Suprapubic skin (tissue), 4 donors: ENCODE measurements at places on chromosomes 2 and 18.

GRCh38 chr2:54587171-54588016 is 131.3 kb downstream of the SPTBN1 start:
- no peak overlapping the region for H3K27ac ChIP-seq
- H3K27me3 ChIP-seq, result no peaks in the 10 kb centered on the region
- peaks cover 65% of the 10 kb centered on the region for H3K4me1 ChIP-seq
- DNase-seq, result no peak
- H3K36me3 ChIP-seq, result no peaks in the 10 kb centered on the region
- no peak overlapping the region for H3K4me3 ChIP-seq

GRCh38 chr2:96955762-96956161 is 30.6 kb downstream of the FAM178B start:
- no peaks in the 10 kb centered on the region for H3K36me3 ChIP-seq
- no peak overlapping the region for H3K4me3 ChIP-seq
- H3K4me1 ChIP-seq, result peaks cover 48% of the 10 kb centered on the region
- no peaks in the 10 kb centered on the region for H3K27me3 ChIP-seq
- H3K27ac ChIP-seq, result no peak overlapping the region
- DNase-seq, result peak; percentile 59

GRCh38 chr2:10161206-10161931 is 38.8 kb downstream of the RRM2 start:
- H3K4me1 ChIP-seq, result peaks cover 5% of the 10 kb centered on the region
- H3K27me3 ChIP-seq, result no peaks in the 10 kb centered on the region
- H3K36me3 ChIP-seq, result no peaks in the 10 kb centered on the region
- no peak overlapping the region for H3K27ac ChIP-seq

DNA sequence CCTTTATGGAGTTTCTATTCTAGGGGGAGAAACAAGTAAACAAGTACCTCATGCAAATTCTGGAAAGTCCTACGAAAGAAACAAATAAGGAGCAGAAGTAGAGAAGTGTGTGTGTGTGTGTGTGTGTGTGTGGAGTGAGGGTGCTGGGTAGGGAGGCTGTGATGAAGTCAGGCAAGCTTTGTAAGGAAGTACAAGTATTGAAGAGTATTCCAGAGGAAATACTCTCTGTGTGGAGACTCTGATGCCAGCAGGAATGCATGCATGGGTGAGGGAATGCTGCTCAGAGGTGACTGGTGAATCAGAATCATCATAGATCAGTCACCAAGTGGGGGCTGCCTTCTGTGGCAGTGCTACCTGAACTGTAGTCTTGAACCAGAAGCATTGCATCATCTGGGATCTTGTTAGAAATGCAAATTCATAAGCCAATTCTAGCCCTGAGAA is 34.5 kb downstream of the SLC4A3 start:
- DNase-seq, result peak; percentile 6
- no peaks in the 10 kb centered on the region for H3K36me3 ChIP-seq
- no peak overlapping the region for H3K4me3 ChIP-seq
- H3K27me3 ChIP-seq, result peaks cover 15% of the 10 kb centered on the region
- no peaks in the 10 kb centered on the region for H3K4me1 ChIP-seq

DNA sequence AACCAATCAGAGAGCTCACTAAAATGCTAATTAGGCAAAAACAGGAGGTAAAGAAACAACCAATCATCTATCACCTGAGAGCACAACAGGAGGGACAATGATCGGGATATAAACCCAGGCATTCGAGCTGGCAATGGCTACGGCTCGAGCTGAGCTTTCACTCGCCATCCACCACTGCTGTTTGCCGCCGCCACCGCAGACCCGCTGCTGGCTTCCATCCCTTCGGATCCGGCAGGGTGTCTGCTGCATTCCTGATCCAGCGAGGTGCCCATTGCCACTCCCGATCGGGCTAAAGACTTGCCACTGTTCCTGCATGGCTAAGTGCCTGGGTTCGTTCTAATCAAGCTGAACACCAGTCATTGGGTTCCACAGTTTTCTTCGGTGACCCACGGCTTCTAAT is 236.7 kb upstream of the DLGAP1 start:
- no peaks in the 10 kb centered on the region for H3K36me3 ChIP-seq
- no peaks in the 10 kb centered on the region for H3K4me1 ChIP-seq
- DNase-seq, result no peak
- no peak overlapping the region for H3K27ac ChIP-seq
- no peaks in the 10 kb centered on the region for H3K27me3 ChIP-seq

DNA sequence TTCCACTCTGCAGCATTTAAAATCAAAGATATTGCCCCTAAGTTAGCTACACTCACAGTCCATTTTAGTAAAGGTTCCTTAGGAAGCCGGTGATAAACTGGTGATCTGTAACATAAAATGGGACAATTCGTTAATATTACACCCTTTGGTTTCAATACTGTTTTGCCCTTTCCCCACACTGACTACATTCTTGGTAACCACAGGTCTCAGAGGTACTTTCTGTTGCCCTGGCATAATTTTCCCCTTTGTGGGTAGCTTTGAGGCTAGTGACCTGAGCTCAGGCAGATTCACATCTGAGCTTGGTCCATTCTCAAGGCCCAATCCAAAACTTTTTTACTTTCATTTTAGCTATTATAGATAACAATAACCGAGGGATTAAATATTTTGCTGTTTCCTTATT is 32.9 kb upstream of the CSRNP3 start:
- no peaks in the 10 kb centered on the region for H3K36me3 ChIP-seq
- no peak overlapping the region for H3K4me3 ChIP-seq
- H3K27ac ChIP-seq, result no peak overlapping the region
- H3K27me3 ChIP-seq, result no peaks in the 10 kb centered on the region
- no peaks in the 10 kb centered on the region for H3K4me1 ChIP-seq
- DNase-seq, result no peak

DNA sequence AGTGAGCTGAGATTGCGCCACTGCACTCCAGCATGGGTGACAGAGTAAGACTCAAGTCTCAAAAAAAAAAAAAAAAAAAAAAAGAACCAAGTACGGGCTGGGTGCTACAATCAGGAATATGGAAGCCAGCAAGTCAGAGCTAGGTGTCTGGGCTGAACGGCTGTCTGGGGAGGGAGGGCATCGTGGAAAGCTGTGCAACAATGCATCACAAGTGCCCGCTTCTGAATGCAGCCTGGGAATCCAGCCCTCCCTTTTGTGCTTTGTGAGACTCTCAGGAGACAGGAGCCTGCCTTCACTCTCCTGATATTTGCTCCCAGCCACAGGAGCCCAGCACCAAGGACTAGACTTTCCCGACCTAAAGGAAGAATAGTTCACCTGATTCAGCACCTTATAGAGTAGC is 124.9 kb upstream of the SMAD2 start:
- no peak overlapping the region for H3K4me3 ChIP-seq
- no peak for DNase-seq
- no peaks in the 10 kb centered on the region for H3K27me3 ChIP-seq
- no peak overlapping the region for H3K27ac ChIP-seq
- H3K36me3 ChIP-seq, result no peaks in the 10 kb centered on the region

GRCh38 chr2:119764832-119765231 is 5.1 kb downstream of the PTPN4 start:
- no peak for DNase-seq
- no peaks in the 10 kb centered on the region for H3K27me3 ChIP-seq
- H3K4me1 ChIP-seq, result peaks cover 28% of the 10 kb centered on the region
- H3K27ac ChIP-seq, result no peak overlapping the region

DNA sequence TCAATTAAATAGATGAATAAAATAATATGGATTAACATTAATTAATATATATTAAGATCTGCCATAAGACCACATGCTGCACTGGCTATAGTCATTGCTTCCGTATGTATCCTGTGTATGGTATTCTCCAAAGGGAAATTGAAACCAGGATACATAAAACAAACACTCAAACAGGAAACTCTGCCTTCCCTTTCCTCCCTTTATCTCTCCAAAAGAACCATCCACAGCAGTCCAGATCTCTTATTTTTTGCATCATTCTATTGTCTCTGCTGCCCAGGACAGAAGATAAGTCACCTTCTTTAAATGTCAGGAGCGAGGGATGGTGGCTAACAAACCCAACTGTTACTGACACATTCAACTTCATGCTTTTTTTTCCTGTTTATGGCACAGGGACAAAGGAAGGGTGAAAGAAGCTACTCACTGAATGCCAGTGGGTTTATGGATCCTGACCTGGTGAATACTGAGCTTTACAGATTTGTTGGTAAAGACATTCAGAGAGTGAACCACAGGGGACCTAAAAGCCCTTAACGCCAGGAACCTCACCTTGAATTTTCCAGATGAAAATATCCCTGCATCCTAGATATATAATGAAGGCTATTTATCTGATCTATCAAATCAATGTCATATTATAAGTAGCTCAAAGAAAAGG is 67.5 kb downstream of the CSRNP3 start:
- no peak overlapping the region for H3K27ac ChIP-seq
- no peaks in the 10 kb centered on the region for H3K27me3 ChIP-seq
- H3K4me3 ChIP-seq, result no peak overlapping the region

DNA sequence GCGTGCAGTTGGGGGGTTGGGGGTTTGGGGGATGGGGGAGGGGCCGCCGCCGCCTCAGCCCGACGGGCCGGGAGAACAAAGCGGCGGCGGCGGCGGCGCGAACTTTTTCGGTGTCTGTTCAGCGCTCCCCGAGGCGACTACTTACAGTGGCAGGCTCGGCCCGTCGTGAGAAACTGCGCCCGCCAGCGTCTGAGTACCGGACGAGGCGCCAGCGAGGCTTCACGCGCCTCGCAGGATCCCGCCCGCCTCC is 172 bp downstream of the PRKD3 start:
- DNase-seq, result peak; percentile 89
- H3K36me3 ChIP-seq, result no peaks in the 10 kb centered on the region
- peak overlapping the region; percentile 82 for H3K4me3 ChIP-seq
- H3K27ac ChIP-seq, result peak overlapping the region; percentile 93
- no peaks in the 10 kb centered on the region for H3K27me3 ChIP-seq

DNA sequence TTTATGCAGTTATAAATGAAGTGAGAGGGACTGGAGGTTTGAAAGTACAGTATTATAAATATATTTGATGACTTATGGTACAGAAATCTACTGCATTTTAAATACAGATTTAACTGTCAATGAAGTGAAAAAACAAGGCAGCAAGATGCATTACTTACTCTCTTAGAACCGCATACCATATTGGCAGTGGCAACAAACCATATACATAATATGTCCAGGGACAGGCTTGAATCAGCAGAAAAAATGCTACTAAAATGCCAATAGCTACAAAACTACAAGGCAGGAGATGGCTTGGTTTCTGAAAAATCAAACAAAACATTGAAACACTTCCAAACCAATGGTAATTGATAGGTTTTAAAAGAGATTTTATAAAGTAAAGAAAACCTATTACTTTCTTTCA is 77.2 kb downstream of the PIGN start:
- no peak for DNase-seq
- no peak overlapping the region for H3K4me3 ChIP-seq
- peaks cover 5% of the 10 kb centered on the region for H3K36me3 ChIP-seq
- no peaks in the 10 kb centered on the region for H3K27me3 ChIP-seq

- H3K36me3 ChIP-seq, result no peaks in the 10 kb centered on the region
- H3K27ac ChIP-seq, result no peak overlapping the region
- no peaks in the 10 kb centered on the region for H3K27me3 ChIP-seq
- no peak for DNase-seq
Measured at GRCh38 chr2:45907592-45907991, 256.1 kb downstream of the PRKCE start.

GRCh38 chr2:15989559-15989958 is 49.2 kb downstream of the MYCN start:
- no peak overlapping the region for H3K27ac ChIP-seq
- no peaks in the 10 kb centered on the region for H3K36me3 ChIP-seq

GRCh38 chr18:62651276-62652056 is 63.9 kb upstream of the PHLPP1 start:
- no peak for DNase-seq
- H3K27me3 ChIP-seq, result no peaks in the 10 kb centered on the region
- no peaks in the 10 kb centered on the region for H3K4me1 ChIP-seq
- no peaks in the 10 kb centered on the region for H3K36me3 ChIP-seq
- H3K27ac ChIP-seq, result no peak overlapping the region
- no peak overlapping the region for H3K4me3 ChIP-seq

- peaks cover 36% of the 10 kb centered on the region for H3K36me3 ChIP-seq
- H3K27ac ChIP-seq, result no peak overlapping the region
- H3K4me1 ChIP-seq, result no peaks in the 10 kb centered on the region
- no peak overlapping the region for H3K4me3 ChIP-seq
Measured at GRCh38 chr2:203462308-203462707, 72.8 kb downstream of the RAPH1 start.

DNA sequence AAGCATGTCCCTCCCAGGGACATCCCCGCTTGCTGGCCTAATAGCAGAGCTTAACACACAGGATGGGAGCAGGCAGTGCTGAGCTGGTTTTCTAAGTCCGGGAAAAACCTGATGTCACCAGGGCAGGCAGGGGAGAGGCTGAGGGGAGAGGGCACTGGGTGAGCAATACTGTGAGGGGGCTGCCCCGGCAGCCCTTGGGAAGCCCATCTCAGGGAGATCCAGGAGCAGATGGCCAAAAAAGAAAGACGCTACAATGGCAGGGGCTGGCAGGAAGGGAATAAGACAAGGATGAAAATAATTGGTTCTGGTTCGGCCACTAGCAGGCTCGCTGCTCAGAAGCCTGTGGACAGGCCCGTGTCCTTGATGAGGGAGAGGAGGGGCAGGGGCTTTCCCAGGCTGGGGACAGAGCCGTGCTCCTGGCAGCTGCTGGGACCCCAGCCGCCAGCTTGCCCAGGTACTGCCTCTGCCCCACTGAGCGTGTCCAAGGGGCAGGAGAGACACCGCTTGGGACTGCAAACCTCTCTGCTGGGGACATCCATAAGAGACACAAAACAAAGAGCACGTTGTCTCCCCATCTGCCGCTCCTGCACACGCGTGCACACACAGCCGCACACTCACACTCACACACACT is 30.2 kb downstream of the SMAD7 start:
- H3K27me3 ChIP-seq, result no peaks in the 10 kb centered on the region
- H3K36me3 ChIP-seq, result peaks cover 15% of the 10 kb centered on the region
- H3K4me1 ChIP-seq, result peaks cover 37% of the 10 kb centered on the region
- H3K27ac ChIP-seq, result no peak overlapping the region
- no peak overlapping the region for H3K4me3 ChIP-seq

- H3K27me3 ChIP-seq, result no peaks in the 10 kb centered on the region
- peaks cover 10% of the 10 kb centered on the region for H3K36me3 ChIP-seq
- no peak overlapping the region for H3K4me3 ChIP-seq
- no peak overlapping the region for H3K27ac ChIP-seq
- peaks cover 3% of the 10 kb centered on the region for H3K4me1 ChIP-seq
Measured at GRCh38 chr2:221455214-221455613, 116.9 kb downstream of the EPHA4 start.

DNA sequence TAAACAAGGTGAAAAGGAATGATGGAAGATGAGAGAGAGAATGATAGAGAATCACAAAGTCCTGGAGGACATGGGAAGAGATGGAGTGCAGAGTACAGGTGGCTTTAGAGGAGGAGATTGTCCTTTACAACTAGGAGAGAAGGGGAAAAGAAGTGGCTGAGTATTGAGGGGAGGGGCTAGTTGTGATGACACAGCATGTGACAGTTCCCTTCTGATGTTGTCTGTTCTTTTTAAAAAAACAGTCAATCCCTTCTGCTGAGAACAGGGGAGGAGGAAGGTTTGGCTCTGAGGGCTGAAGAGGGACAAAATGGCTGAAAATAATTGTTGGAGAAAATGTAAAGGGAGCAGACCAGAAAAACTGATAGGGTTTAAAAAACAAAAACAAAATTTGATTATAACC is 44.0 kb downstream of the STEAP3 start:
- H3K27me3 ChIP-seq, result no peaks in the 10 kb centered on the region
- no peak for DNase-seq
- H3K36me3 ChIP-seq, result peaks cover 4% of the 10 kb centered on the region
- H3K4me1 ChIP-seq, result no peaks in the 10 kb centered on the region
- H3K4me3 ChIP-seq, result no peak overlapping the region
